ENCODE measurements at places on chromosomes 2 and 18.

DNA sequence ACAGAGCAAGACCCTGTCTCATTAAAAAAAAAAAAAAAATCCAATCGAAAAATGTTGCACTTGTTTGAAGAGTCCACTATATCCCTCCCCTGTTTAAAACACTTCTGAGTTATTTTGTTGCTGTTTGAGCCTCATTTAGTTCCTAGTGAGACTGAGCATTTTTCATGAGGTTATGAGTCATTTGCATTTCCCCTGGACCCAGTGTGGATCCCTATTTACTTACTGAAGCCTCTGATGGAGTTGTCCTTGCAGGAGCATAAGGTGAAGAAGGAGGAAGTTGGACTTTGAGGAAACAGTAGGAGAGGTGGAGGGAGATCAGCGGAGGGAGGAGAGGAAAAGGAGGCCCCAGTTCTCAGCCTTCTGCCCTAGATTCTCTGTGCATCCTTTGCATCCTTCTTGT, 5.1 kb downstream of the CXCR1 start:
- DNase-seq: no peak

DNA sequence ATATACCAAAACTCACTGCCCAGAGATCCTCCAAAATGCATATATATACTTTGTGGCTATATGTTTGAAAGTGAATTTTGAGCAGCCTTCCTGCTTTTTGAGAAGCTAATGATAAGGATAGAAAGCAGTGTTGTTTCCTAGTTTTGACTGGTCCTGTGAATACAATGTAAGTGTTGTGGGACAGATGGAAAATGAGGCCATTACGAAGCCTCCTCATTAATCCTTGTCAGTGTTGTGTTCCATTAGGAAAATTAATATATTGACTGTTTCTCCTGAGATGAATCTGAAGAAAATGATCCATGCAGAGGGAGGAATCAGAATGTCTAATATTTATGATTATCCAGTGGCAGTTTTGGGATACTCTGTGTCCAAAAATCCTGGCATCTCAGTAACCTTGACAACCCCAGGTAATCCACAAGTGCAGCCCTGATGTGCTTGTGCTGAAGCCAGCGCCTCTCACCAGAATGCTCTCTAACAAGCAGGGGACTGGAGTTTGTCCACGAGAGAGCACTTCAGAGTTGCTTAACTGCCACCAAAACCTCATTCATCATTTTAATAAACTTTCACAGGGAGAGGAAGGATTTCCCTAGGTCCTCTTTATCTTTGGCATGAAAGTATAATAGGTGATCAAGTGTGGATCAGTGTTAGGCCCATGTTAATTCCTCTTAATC, 418.6 kb downstream of the CMPK2 start:
- no peak for DNase-seq

- DNase-seq: no peak
Measured at GRCh38 chr2:110153416-110153815, 37.8 kb upstream of the MALL start.

- no peak for DNase-seq
Measured at GRCh38 chr2:119766944-119767343, 7.2 kb downstream of the PTPN4 start.

DNA sequence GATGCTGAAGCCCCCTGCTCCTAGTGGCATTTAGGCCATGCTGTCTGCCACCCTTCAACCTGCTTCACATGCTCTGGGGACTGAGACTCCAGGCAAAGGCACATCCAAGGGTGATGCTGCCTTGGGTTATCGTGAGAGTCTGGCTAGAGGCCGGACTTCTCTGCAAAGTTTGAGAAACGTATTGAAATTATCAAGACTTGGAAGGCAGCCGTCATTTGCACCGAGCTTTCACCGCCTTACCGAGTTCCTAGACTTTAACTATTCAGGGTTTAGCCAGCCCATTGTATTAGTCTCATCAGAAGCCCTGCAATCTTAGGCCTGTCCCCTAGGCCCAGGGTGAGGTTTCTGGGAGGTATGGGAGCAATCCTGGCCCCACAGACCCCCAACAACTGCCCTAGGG, 34.0 kb downstream of the RDH14 start:
- DNase-seq: no peak

DNA sequence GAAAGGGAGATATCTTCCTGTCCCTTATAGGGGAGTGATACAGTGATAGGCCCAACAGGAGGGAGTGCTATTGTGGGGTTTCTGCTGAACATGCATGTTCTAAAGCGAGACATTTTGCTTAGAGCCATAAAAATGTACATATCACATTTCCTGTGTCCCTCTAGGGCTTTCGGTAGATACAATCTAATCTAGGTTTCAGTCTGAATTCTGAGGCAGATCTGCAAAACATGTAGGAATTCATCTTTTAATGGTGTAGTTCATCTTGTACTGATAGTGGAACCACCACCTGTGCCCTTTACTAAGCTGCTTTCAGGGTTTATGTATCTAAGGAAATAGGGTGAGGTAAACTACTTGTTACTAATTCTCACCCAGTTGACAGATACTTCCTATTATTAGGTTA, 73.8 kb downstream of the SPTBN1 start:
- no peak for DNase-seq

DNA sequence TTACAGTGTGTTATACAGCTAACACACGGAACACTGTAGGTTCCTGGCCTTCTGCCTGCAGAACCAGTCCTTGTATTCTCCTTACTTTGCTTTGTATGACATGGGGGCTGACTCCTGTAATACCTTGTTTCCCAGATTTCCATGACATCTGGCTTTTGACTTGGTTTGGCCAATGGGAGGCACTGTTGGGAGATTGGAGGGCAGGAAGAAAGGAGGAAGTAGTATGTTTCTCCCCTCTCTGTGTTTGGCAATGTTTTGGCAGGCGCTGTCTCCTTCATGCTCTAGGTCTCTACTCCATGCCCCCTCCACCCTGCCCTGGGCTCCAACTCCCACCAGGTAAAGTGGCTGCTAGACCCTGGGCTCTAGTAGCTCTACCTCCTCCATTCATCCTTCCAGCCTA, 331.1 kb upstream of the SLC14A2 start:
- no peak for DNase-seq

DNA sequence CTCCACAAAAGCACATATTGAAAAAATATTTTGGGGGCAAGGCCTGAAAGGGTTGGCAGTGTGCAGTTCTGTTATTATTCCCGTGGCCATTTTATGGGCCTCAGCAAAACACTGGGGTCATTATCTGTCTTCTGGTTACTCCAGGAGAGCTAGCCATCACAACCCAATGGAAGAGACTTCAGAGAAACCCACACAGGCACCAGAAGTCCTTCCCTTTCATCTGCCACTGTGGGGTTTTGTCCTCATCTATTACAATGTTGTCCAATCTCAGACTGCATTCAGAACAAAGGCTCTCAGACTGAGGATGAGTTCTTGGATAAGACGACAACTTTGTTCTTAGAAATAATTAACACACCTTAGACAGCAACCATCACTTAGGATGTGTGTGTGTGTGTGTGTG, 98.4 kb downstream of the PIEZO2 start:
- DNase-seq: no peak

GRCh38 chr18:490024-490366, 10.5 kb downstream of the COLEC12 start:
- DNase-seq: no peak

DNA sequence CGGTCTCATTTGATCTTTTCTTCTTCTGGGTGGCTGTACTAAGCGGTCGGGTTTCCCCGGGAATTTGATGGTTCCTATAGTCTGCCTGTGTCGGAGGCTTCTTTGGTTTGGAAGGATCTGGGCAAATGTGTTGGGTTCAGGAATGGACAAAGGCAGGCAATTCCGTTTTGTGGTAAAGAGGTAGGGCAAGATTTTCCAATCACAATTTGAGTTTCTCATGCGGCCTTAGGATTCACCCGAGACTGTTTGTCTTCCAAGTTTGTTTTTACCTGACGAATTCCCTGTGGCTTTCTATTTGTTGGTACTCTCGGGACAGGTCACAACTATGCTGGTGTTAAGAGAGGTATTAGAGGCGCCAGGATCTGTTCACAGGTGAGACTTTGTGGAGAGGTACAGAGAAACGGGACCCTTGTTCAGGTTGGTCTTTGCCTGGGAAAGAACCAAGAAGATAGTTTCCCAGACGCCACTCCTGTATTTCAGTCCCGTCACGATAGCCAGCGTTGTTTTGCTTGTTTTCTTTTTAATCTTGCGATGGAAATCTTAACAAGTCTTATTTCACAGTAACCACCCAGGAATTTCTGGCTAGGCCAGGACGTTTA, 3.0 kb downstream of the SP5 start:
- no peak for DNase-seq

DNA sequence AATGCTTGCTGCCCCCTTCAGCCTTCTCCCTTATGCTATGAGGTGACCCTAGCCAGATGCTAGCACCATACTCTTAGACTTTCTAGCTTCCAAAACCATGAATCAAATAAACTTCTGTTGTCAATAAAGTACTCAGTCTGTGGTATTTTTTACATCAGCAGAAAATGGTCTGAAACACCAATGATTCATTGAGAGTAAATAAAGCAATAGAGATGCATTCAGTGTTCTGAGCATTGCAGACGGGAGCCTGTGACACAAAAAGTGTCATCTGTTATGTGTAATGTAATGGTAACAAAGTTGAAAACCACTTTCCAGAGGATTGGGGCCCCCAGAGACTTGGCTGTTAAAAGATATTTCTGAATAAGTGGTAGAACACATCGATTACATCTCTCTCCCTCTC, 758.0 kb upstream of the NRXN1 start:
- no peak for DNase-seq

DNA sequence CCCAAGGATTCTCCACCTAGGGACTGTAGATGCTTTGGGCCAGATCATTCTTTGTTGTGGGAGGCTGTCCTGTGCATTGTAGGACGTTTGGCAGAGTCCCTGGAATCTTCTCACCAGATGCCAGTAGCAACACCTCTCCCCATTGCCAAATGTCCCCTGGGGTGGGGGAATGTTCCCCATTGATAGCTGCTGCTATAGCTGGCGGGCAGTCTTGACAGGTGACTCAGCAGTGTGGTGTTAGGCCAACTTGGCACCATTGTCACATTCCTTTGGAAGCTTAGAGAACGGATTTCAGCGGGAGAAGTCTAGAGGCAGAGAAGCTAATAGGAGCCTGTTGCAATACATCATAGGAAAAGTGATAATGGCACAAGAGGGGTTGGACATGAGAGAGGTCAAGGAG, 495.7 kb upstream of the SMIM21 start:
- DNase-seq: peak; percentile 41

DNA sequence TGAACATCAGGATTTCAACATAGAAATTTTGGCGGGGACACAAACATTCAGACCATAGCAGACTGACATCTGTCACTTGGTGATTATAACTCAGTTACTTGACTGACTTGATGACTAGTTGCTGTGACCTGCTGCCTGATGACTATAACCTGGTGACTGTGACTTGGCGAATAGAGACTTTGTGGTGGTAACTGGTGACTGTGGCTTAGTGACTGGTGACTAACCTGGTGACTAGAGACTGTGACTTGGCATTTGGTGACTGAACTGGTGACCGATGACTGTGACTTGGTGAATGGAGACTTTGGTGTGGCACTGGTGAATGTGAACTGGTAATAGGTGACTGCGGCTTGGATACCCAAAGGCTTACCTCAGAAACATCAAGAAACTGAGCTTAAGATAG, 563.1 kb upstream of the FAM98A start:
- DNase-seq: no peak

DNA sequence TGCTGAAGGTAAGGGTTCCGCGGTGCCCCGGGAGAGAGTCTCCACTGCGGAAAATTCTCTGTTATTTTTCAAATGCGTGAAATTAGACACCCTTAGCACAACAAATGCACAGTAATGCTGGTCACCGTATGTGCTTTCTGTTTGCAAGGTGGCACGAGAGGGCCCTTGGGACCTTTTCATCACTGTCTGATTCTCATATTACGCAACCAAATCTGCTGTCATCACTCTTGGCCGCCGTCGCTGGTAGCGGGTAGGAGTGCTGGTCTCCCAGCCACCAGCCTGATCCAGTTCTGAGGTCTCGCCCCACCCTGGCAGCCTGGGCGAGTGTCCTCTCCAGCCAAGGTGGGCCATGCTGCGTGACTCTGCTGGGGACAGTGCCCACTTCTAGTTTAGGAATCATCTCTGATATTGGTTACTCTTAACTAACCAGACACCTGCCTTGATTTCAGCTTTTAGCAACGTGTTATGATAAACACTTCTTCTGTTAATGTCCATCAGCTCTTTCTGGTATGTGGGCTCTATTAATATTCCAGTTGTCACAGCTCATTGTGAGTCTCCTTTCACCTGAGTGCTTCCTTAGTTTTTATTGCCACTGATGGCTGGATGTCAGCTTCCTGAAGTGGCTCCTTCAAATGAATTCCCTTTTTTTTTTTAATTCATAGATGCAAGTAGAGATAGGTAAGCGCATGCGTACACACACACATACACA, 199.4 kb downstream of the GBX2 start:
- DNase-seq: no peak

GRCh38 chr18:76801567-76802505, 20.5 kb upstream of the ZNF236 start:
- peak; percentile 48 for DNase-seq

GRCh38 chr2:47452761-47453160, 49.8 kb downstream of the MSH2 start:
- DNase-seq: no peak

GRCh38 chr2:61694312-61695274, 156.4 kb upstream of the XPO1 start:
- DNase-seq: peak; percentile 95

All from uterus (tissue), 4 donors.